Effector memory CD4-positive, alpha-beta T cell (primary cell): ENCODE measurements at places on chromosomes 4 and X.

- no peak for DNase-seq
Measured at GRCh38 chr4:176498617-176499256, 179.0 kb downstream of the SPCS3 start.

DNA sequence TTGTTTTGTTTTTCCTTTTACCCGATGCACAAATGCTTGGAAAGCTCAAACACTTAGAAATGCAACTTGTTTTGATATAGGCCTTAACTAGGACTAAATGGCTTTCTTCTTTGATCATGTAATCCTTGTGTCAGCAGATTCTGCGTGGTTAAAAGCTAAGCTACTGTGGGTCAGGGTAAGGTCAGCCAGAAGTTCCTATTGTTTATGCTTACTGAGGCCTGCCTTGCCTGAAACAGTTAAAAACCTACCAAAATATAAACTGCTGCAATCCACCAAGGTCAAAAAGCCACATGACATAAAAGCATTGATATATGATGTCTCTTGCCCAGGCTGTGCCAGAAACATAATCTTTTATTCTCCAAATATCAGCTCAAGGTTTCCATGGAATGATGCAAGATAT is 223.4 kb downstream of the FAM47B start:
- no peak for DNase-seq

GRCh38 chr4:162498168-162498567 is 334.4 kb upstream of the FSTL5 start:
- DNase-seq, result no peak

GRCh38 chr4:29131304-29131703 is 1588.9 kb upstream of the PCDH7 start:
- DNase-seq, result no peak

- DNase-seq, result no peak
Measured at GRCh38 chr4:134777606-134778005, 576.0 kb upstream of the PABPC4L start.

GRCh38 chr4:26235500-26235899 is 85.3 kb upstream of the RBPJ start:
- DNase-seq, result no peak

GRCh38 chr4:137558951-137559350 is 26.7 kb upstream of the PCDH18 start:
- DNase-seq, result no peak

- DNase-seq, result no peak
Measured at GRCh38 chr4:122469457-122469856, 12.9 kb upstream of the IL2 start.

DNA sequence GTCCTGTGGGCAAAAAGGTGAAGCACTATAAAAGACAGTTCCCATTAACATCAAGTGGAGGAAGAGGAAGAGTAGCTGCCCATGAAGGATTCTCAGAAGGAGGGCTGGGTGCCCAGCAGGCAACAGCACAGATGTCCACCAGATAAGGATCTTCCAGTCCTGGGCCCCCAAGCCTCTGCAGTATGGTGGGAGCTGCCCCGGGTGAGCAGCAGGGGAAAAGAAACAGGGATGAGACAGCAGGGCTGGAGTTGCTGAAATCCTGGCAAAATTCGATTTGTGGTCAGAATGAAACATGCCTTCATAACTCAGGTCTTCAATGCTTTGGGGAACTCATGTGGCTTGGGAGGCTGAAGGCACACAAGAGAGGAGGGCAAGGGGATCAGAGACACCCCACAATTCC is 94.6 kb downstream of the RASL11B start:
- no peak for DNase-seq

DNA sequence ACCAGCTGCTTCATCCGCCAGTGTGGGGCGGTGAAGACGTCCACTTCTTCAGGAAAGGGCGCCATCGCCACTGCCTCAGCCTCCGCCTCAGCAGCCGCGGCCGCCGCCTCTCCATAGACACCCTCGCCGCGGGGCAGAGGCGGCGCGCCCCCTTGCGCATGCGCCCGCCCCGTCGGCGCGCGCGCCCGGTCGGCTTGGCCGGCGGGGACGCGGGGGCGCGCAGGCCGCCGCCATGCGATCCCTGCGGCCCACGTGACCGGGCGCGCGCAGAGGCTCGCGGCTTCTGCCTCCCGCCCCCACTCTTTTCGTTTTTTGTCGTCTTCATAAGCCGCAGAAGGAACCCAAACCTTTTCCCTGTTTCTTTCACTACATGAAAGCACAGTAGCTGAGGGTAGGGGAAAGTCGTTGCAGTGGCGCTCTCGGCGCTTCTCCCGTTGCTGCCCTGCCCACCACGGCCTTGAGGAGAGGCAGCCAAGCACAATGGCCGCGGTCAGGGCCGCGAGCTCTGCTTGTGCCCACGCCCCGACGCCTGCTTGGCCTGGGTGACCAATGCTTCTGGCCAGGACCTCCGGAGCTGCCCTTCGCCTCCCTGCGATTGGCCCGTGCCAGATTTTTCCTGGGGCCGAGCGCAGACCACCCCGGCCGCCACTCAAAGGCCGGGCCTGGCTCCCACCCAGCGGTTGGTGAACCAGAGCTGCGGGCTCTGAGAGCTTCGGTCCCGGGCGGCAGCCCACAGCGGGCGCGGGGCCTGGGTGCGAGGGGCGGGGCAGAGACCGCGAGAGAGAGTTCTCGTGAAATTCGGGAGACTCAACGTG is at the start of gene FBXL5:
FBXL5 (minus strand) TSS at position 135 of the 815 bp plus-strand sequence; CDS start at position 65, 70 bp downstream.
- DNase-seq, result peak; percentile 69

- DNase-seq, result no peak
Measured at GRCh38 chrX:121571333-121571732, 523.9 kb downstream of the GLUD2 start.

GRCh38 chrX:12892716-12893115 is 13.7 kb upstream of the TLR8 start:
- DNase-seq, result no peak

DNA sequence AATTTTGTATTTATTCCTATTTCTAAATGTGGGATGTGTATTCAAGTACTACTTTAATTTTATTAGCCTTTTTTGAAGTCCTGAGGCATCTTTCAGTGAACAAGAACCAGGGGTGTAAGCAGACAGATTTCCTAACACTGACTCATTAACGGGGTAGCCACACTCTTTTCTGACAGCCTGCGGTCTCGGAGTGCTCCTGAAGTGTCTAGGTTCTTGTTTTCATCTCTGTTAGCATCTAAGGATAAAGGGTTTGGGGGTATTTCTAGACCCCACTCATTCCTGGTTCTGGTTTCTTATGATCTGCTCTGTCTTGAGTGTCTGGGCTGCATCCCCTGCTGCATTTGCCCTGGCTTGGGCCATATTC is 71.9 kb downstream of the GC start:
- no peak for DNase-seq

GRCh38 chr4:104352211-104352610 is 142.5 kb downstream of the CXXC4 start:
- DNase-seq, result no peak

GRCh38 chrX:139825618-139826017 is 107.2 kb downstream of the ATP11C start:
- DNase-seq, result no peak

- no peak for DNase-seq
Measured at GRCh38 chrX:48589482-48590162, 7.7 kb upstream of the WDR13 start.

DNA sequence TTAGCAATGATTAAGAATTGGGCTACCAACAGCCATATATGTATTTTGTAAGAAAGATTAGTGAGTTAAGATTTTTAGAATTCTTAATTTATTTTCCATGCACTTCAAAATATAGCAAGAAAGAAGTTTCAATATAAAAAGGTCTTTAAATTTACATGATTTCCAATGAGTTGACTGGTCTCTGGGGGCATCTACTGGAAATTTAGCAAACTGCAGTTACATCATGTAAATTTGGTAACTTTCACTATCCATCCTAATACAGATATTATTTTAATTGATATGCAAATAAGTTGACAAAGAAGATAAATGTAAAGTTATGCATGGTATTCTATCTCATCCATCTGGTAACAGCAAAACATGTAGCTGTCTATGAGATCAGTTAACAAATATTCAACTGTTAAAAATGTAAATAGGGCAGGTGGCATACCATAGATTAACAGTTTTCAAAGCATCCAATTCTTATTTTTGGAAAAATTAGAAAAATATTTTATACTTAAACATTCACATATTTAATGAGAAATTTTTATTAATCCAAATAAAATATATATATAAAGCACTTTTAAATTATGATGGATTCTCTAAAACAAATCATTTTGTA is 29.1 kb downstream of the TTC29 start:
- DNase-seq, result no peak

GRCh38 chr4:171464499-171464898 is 348.7 kb upstream of the GALNTL6 start:
- no peak for DNase-seq

DNA sequence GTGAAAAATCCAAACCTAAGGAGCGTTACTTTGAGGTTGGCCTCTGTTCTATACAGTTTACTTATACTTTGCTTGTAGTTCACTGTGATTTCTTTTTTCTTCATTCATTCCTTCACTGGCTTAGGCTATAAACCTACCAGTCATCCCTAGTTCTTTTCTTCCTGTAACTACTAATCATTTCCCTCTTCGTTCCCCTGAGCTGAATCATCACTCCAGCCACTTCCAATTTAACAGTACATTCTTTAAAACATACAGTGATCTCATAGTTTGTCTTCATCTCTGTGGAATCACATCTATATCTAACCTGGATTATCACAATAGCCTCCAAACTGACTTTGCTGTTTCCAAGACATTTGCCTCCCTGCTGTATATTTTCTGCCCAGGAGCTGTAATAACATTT is 25.2 kb upstream of the NPFFR2 start:
- no peak for DNase-seq

GRCh38 chr4:41461780-41462307 is 76.1 kb upstream of the LIMCH1 start:
- no peak for DNase-seq

DNA sequence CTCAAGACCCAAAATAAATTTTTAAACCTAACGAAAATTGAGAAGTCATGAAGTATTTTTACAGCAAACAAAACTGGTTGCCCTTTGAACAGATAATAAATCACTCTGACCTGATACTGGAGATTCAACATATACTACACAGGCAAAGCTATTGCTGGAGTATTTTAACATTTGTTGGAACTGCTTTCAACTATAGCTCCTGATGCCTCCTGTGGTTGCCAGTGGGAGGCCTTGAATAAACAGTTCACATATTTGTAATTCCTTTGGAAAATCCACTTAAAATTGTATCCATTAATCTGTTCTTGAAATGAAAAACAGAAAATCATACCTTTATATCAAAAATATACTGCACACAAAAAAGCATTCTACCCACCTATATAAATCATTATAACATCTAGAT is 605.1 kb downstream of the KCTD8 start:
- no peak for DNase-seq

DNA sequence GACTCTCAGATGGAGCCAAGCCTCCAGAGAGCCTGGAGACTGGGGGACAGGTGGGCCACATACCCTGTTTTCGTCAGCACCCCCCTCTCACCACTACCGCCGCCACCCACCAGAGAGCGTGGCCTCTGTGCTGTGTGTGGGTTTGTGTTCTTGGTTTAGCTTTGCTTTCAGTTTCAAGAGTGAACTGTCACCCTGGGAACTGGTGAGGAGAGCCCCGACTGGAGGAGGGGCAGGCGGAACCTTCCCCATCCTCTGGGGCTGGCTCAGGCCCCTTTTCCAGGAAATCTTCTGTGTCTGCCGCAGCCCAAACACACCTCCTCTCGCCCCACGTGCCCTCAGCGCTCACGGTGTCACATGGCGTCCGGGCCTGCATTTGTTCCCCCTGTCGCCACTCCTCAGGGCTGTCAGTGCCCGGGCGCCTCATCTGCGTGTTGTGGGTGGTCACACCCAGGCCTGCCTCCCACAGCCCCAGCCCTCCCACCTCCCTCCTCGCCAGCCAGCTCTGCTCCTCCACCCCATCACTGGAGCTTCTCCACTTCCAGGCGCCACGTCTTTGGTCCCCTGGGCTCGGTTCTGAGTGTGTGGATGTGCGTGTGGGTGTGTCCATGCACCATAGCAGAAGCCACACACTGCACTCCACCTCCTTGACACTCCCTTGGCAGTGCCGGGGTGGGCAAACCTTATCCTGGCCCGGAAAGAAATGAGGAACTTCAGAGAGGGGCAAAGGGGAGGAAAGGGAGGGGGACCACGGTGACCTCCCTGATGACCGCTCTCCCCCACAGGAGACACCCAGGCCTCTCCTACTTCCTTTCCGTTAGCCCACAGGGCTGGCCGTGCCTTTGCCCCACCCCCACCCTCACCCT is 27.8 kb downstream of the ELF4 start:
- peak; percentile 66 for DNase-seq

DNA sequence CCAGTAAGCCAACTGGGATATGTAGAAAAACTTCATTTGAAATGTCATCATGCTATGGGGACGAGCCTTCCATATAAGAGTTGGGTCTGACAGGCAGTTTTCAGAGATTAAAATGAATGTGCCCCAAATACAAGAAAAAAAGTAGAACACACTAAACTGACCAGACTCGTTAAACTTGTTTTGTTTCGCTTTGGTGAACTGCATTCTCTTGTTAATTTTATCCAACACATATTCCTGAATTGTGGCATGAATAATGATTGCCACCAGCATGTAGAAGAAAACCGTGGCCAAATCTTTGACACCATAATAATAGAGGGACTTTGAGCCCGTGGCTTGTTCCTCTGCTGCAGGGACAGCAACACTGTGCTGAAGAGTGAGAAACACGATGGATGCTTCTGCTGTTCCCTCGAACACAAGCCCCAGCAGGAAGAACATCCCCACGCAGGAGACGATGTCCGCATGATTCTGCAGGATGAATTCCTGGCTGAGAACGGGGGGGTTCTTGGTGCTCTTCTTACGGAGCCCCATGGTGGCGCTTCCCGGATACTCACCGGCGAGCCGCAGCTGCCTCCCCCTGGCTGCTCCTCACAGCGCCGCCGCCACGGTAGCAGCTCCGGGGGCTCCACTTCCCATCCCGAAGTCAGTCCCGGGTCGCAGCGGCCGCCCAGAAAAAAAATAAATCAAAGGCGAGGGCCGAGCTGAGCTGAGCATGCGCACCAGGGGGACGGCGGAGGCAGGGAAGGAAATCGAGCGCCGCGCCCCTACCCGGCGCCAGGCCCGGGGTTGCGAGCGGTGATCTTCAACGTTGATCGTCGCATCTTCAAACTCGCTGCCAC is at the start of gene TRAM1L1:
TRAM1L1 (minus strand) TSS at position 711 of the 836 bp plus-strand sequence; CDS start at position 528, 183 bp downstream.
- no peak for DNase-seq
